ENCODE measurements at places on chromosomes 2 and 18.

DNA sequence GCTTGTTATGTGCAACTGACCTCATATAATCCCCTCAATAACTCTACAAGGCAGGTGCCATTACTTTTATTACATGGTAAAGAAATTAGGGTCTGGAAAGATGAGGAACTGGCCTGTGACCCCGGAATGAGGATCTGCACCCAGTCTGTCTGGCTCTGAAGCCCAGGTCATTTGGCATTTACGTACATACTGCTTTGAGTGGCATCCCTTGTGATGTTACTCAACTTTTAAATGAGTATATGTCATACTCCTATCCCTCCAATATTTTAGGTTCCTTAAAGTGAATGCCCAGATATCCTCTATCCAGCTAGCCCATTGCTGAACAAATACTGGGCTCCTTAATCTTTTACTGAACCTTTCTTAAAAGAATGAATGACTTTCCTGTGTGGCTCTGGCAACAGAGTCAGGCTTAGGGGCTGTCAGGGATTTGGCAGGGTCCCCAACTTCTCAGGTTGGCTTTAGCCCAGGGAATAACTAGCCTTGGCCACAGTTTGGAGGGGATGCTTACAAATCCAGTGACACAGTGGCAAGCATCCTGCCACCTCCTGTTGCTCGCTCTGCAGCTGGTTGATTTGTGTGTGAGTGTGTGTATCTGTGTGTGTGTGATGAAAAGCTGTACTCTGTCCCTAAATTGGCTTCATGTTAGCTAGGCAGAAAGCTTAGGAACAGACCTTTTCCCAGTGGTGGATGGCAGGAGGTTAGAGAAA lies 3.4 kb upstream of the CXCR4 start:
- DNase-seq: no peak

GRCh38 chr2:201246280-201246679 lies 14.1 kb upstream of the CASP8 start:
- no peak for DNase-seq

GRCh38 chr2:217960351-217960750 lies 42.4 kb downstream of the TNS1 start:
- no peak for DNase-seq

DNA sequence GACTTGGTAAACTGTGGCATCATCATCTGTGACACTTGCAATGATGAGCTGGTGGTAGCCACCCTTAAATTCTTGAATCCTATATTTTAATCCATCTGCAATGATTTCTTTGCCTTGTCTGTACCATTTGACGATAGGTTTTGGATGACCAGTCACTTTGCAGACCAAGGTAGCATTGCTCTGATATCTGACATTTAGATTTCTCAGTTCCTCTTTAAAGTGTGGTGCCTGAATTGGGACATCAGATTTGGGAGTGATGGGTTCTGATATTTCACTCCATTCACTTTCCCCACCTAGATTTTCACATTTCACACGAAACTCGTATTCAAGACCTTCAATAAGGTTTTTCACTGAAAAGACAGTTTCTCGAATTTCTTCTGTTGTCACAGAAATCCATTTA lies 55.8 kb downstream of the PLEKHA3 start:
- DNase-seq: no peak

DNA sequence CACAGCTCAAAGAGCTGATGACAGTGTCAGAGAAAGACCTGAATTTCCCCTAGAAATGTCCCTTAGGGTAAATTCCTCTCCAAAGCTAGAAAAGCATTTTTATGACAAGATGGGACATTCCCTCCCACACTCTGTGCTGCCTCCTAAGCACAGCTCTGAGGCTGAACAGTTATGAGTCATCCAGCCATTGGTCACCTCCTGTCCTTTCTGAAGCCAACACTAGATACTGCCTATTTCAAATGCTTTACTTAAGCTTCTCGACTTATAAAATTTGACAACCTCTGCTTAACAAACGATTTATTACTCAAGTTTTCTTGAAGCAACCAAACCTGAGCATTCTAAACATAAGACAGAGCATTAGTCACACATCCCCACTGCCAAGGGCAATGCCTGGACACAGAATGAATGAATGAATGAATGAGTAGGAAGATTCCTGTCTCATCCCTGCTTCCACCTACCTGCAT lies 35.4 kb downstream of the B4GALT6 start:
- no peak for DNase-seq

- no peak for DNase-seq
Measured at GRCh38 chr2:173843526-173843925, 121.6 kb downstream of the SP3 start.

GRCh38 chr2:117961201-117961600 lies 52.7 kb downstream of the CCDC93 start:
- no peak for DNase-seq

- DNase-seq: no peak
Measured at GRCh38 chr2:232236200-232236599, 142.4 kb upstream of the ALPP start.

- no peak for DNase-seq
Measured at GRCh38 chr2:224181534-224182155, 142.6 kb upstream of the SERPINE2 start.

GRCh38 chr2:241984271-241984655 lies 114.7 kb downstream of the RTP5 start:
- no peak for DNase-seq

DNA sequence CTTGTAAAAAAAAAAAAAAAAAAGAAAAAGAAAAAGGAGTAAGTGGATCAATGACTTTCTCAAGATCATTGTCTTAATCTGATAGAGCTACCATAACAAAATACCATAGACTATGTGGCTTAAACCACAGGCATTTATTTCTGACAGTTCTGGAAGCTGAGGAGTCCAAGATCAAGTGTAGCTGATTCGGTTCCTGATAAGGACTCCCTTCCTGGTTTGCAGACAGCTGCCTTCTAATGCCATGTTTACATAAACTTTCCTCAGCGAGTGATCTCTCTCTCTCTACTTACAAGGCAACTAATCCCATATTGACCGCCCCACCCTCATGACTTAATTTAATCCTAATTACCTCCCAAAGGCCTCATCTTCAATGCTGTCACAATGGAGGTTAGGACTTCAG lies 36.5 kb upstream of the SIX2 start:
- no peak for DNase-seq

- DNase-seq: no peak
Measured at GRCh38 chr18:63322206-63322605, 2.6 kb upstream of the BCL2 start.

DNA sequence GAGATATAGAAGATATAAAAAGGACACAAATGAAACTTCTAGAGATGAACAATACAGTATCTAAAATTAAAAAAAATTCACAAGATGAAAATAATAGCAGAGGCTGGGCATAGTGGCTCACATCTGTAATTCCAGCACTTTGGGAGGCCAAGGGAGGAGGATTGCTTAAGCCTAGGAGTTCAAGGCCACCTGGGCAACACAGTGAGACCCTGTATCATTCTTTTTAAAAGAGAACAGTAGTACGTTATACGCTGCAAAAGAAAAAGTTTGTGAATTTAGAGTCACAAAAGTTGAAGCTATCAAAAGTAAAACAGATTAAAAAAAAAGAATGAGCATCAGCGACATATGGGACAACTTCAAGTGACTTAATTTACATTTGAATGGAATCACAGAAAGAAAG lies 81.6 kb upstream of the ZFP36L2 start:
- DNase-seq: no peak
